ENCODE measurements at places on chromosomes 16 and 17. TPM values are rescaled to one million over a fixed set of nuclear protein-coding genes. Genes with fewer than 3 reads are reported as not detected.

DNA sequence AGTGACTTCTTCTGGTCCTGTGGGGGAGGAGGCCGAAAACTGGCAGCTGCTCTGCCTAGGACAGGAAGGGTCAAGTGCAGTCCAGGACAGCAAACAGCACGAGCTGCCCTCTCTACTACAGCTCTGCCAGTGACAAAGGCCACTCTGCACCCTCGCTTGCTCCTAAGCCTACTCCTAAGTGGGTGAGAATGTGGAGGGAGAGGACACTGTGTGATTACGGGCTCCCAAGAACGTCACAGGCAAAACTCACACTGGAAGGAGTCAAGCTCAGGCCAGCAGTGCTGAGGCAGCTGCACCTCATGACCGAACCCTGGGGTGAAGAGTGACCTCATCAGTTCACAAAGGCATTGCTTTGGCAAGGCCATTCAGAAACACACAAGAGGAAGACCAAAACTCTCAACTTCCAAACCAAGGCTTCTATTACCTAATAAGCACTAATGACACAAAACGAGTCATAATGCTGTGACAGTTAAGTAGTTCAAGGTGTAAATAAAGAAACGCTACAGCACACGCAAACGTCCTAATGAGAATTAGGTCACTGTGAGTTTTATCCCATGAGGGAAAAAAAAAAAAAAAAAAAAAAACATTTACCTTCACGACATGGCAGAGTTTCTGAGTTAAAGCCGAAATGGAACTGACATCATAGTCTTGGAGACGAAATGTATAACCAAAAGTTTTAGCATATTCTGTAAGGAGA, 35.1 kb downstream of the MARF1 start:
- DNase-seq = no peak

DNA sequence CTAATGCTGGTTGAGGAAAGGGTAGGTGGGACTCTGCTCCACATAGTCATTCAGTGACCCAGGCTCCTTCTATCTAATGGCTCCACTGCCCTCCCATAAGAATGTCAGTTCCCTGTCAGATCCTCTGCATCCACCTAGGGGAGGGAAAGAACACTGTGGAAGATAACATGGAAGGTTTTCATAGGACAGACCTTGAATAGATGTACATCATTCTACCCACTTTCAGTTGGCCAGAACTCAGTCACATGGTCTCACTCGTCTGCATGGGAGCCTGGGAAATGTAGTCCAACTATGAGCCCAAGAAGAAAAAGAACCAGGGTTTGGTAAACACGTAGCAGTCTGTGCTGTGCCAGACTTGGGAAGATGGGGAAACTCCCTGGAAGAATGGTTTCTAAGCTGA, 27.1 kb upstream of the SCNN1B start:
- DNase-seq = no peak

- no peak for DNase-seq
Measured at GRCh38 chr16:53428681-53429080, 5.6 kb upstream of the RBL2 start.

DNA sequence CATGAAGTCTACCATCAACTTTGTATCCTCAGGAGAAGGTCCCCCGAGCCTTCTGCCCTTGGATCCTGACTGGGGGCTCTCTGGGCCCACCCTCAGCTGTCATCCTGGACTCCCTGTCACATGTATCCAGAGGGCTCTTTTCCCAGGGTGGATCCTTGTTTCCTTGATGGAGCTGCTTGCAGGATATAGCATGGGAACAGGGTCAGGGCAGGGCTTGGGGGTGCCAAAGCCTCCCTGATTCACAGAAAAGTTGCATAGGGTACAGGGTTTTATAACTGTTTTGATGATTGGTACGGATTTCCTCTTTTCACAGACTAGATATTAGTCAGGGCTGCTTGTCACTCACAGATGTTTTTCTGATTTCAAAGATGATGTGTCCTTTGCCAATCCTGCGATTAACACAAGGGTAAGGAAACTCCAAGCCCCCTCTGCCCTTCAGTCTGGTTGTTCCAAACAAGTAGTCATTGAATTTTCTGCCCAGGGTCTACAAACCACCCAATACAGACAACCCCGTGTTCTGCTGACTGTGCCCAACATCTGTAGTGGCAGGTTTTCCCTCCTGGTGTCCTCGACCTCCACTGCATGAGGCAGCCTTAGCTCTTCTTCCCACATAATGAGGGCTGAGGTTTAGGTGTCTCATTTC, 20.6 kb upstream of the SLC35G3 start:
- no peak for DNase-seq

- no peak for DNase-seq
Measured at GRCh38 chr17:1123921-1124715, 55.7 kb downstream of the ABR start.

GRCh38 chr16:53745086-53745485, 41.1 kb downstream of the FTO start:
- no peak for DNase-seq

- DNase-seq = no peak
Measured at GRCh38 chr16:84367750-84368307, 509 bp upstream of the ATP2C2 start.

GRCh38 chr16:70597135-70597835, 49.1 kb upstream of the IL34 start:
- DNase-seq = no peak

DNA sequence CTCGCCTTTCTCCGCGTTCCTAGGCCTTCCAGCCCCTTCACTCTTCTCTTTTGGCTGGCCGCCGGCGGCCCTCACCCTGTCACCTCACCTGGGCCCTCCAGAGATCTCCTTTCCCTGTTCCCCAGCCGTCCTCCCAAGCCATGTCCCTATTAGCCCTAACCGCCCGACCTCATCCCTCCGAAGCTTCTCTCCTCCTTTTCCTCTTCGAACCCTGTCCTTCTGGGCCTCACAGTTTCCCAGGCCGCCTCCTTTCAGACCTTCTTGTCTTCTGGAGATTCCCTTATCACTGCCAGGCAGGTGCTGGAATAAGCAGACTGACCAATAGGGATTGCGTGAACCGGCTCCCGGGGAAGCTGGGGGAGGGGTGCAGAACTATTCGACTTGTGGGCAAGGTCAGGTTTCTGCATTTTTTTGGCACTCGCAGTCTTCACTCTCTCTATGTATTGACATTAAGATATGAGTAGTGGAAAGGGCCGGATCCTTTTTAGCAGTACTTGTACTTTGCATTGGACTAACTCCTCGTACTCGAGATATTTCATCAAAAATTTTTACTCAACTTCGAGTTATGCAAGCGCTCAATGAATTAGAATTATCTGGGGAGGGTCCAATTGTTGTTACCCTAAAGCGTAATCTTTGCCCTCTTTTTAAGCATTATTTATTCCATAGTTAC, 690 bp downstream of the RHOT1 start:
- peak; percentile 73 for DNase-seq

GRCh38 chr16:73304008-73304774, 256.3 kb upstream of the ZFHX3 start:
- DNase-seq = no peak

- DNase-seq = no peak
Measured at GRCh38 chr17:63480192-63480784, 3.4 kb downstream of the ACE start.

DNA sequence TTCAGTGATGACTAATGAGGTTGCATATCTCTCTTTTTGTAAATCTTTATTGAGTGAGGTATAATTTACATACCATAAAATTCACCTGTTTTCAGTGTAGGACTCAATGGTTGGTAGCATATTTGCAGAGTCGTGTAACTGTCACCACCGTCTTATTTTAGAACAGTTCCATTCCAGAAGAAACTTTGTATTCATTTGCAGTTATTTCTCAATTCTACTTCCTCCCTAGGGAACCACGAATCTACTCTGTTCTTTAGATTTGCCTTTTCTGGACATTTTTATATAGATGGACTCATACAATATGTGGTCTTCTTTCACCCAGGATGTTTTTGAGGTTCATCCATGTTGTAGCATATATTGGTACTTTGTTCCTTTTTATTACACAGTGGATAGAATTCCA, 3.7 kb downstream of the FTO start:
- no peak for DNase-seq

GRCh38 chr16:85078952-85079351, 33.3 kb downstream of the CIBAR2 start:
- DNase-seq = no peak

DNA sequence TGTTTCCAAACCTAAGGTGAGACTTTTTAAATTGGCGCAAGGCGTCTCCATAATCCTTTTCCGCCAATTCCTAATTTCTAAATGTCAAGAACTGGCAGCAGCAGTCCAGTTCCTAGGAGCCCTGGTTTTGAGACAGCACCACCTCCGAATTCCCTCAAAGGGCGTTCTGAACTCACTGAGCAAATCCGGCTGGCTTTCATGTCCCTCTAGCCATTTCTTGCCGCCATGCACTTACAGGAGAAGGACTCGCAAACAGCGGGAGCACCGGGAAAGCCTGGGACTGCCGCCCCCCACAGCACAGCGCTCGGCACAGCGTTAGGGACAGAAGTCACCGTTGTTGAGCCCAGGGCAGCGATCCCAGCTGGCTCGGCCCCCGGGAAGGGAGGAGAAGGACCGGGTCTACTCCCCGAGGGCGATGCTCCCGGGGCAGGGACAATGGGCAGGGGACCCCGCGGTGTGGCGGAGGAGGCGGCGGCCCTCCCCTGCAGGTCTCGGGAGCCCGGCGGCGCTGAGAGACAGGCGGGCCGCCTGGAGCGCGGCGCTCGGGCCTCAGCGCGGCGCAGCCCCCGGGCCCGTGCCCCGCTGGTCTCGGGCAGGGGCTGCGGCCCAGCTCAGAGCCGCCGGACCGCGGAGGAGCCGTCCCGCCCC, 545 bp downstream of the ARHGAP17 start:
- DNase-seq = peak; percentile 71

DNA sequence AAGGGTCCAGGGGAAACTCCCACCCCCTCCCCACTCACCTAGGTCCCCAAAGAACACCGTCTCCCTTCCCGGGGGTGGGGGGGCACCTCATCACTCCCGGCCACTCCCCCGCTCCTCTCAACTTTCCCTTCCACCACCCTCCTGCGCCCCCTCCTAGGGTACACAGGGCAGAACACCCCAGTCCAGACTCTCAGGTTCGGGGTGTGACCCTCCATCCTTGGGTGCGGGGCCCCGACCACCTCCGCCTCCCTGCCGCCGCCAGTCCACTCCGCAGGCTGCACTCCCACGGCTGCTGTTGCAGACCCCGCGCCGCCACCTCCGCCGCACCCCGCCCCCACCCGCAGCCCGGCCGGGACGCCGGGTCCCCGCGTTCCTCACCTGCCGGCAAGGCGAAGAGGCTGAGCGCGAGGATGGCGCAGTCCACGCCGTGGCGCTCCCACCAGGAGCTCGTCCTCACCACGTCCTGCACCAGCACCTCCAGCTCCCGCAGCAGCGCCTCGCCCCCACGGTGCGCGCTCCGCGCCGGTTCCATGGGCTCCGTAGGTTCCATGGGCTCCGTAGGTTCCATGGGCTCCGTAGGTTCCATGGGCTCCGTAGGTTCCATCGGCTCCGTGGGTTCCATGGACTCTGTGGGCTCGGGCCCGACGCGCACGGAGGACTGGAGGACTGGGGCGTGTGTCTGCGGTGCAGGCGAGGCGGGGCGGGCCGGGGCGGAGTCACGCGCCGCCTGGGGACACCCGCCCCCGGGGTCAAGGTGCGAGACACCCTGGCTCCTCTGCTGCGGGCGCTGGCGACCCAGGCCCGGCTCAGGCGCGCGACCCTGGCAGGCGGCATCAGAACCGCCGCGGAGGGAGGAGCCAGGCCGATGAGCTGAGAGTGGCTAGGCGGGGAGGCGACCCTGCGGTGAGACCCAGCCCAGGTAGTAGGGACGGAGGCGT, at the start of gene FADS6:
TSS of gene FADS6 (minus strand) at position 660 of the 938 bp plus-strand sequence. CDS start at position 622, 38 bp downstream.
- no peak for DNase-seq

DNA sequence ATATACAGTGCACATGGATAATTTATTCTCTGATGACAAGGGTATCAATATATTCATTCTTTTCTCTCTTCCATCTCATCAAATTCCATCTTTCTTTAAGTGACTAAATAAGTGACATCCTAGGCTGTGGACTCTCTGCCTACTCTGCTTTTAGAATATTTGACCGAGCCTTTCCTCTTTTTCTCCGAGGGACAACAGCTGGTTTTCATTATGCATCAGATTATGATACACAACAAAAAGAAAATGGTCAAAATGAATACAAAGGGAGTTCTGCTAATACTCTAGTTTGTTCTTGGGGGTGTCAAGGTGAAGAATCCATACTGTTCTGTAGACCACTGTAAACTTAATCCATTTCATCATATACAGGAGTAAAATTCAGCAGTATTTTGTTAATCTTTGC, 942.6 kb downstream of the KCNJ2 start:
- no peak for DNase-seq

DNA sequence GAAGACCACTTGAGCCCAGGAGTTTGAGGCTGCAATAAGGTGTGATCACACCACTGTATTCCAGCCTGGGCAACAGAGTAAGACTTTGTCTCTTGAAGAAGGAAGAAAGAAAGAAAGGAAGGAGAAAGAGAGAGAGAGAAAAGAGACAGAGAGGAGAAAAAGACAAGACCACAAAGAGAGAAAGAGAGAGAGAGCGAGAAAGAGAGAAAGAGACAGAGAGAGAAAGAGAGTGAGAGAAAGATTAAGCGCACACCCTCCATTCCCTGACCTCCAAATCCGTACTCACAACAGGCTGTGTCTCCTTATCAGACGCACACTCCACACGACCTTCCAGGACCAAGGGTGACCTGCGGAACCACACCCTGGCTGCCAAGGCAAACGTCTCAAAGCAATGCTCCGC, 19.6 kb downstream of the KLHDC4 start:
- DNase-seq = no peak

DNA sequence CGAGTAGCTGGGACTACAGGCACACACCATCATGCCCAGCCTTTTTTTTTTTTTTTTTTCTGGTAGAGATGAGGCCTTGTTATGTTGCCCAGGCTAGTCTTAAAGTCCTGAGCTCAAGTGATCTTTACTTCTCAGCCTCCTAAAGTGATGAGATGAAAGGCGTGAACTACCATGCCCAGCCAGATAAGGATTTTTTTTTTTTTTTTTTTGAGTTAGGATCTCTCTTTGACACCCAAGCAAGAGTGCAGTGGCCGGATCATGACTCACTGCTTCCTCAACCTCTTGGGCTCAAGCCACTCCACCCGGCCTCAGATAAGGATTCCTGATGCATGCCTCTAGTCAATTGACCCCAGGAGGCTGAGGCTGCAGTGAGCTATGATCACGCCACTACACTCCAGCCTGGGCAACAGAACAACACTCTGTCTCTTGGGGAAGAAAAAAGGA, 11.2 kb upstream of the PLEKHG4 start:
- DNase-seq = no peak

The KRT15 gene
- 840 TPM for total RNA-seq

The MYO15A gene
- total RNA-seq = 1.8 TPM

The MPV17L gene
- 7.6 TPM for total RNA-seq

The TM4SF5 gene
- total RNA-seq = 5.3 TPM

The KRTAP2-1 gene
- total RNA-seq = not detected

The LRRC46 gene
- total RNA-seq = 0.64 TPM

The PIGL gene
- total RNA-seq = 26.5 TPM

The ADGRG3 gene
- total RNA-seq = not detected

All from type B pancreatic cell (in vitro differentiated cells).